ENCODE measurements at places on chromosomes 6 and 20.

GRCh38 chr6:110348961-110349690, 9.0 kb downstream of the METTL24 start:
- DNase-seq: no peak

GRCh38 chr20:33470866-33471265, 19.0 kb upstream of the CBFA2T2 start:
- DNase-seq: no peak

GRCh38 chr20:2212456-2213015, 83.3 kb upstream of the TGM3 start:
- DNase-seq: no peak

DNA sequence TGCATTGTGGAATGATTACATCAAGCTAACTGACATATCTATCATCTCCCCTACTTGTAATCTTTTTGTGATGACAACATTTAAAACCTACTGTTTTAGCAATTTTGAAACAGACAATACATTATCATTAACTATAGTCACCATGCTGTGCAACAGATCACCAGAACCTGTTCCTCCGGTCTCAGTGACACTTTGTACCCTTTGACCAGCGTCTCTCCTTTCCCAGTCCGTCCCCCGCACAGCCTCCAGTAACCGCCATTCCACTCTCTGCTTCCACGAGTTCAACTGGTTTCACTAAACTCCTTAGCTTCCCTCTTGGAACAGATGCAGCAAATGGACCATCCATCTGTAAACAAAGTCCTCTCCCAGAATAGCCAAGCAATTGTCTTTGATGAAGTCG, 21.8 kb downstream of the LRP11 start:
- DNase-seq: no peak

DNA sequence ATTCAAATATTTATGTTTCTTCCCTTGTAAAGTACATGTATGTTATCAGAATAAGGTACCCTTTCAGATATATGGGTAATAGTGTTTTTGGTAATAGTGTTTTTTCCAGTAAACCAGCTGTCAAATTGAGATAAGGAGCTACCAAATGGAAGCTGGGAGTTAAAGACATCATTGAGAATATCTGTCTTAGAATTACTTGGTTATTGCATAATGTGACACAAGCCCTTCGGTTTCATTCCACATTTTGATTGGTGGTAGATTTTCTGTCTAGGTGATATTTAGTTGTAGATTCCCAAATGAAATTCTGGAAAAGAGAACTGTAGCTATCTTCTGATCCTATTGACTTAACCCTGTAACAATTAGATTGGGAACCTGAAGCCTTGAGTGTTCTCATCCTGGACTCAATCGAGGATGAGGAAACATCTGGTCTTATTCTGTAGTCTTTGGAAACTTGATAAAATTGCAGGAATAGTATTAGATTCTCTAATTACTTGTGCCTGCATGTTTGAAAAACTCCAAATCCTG, 75.1 kb upstream of the SYNJ2 start:
- DNase-seq: no peak

DNA sequence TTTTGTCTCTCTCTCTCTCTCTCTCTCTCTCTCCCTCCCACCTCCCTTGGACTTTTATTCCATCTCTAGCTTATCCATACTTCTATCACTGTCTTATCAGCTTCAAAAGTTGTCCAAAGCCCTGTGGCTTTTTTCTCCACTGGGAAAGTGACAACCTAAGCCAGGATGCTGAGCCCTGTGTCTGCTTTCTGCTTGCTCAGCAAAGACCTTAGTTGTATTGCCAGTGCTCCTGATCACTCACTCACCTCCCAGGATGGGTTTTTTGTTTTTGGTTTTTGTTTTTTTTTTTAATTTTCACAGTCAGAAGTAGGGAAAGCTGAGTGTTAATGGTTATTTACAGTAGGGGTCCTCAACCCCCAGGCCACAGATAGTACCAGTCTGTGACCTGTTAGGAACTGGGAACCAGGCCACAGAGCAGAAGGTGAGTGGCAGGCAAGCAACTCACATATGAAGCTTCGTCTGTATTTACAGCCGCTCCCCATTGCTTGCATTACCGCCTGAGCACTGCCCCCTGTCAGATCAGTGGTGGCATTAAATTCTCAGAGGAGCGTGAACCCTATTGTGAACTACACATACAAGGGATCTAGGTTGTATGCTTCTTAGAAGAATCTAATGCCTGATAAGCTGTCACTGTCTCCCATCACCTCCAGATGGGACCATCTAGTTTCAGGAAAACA, 125.0 kb upstream of the ID4 start:
- DNase-seq: no peak

- DNase-seq: no peak
Measured at GRCh38 chr6:3748208-3749066, 3.1 kb downstream of the PXDC1 start.

- DNase-seq: no peak
Measured at GRCh38 chr6:101614774-101615173, 221.3 kb downstream of the GRIK2 start.

- no peak for DNase-seq
Measured at GRCh38 chr6:145713773-145714172, 21.5 kb downstream of the EPM2A start.

- no peak for DNase-seq
Measured at GRCh38 chr6:41049521-41049920, 3.5 kb upstream of the APOBEC2 start.

- DNase-seq: no peak
Measured at GRCh38 chr6:42889815-42890214, 10.4 kb downstream of the RPL7L1 start.

DNA sequence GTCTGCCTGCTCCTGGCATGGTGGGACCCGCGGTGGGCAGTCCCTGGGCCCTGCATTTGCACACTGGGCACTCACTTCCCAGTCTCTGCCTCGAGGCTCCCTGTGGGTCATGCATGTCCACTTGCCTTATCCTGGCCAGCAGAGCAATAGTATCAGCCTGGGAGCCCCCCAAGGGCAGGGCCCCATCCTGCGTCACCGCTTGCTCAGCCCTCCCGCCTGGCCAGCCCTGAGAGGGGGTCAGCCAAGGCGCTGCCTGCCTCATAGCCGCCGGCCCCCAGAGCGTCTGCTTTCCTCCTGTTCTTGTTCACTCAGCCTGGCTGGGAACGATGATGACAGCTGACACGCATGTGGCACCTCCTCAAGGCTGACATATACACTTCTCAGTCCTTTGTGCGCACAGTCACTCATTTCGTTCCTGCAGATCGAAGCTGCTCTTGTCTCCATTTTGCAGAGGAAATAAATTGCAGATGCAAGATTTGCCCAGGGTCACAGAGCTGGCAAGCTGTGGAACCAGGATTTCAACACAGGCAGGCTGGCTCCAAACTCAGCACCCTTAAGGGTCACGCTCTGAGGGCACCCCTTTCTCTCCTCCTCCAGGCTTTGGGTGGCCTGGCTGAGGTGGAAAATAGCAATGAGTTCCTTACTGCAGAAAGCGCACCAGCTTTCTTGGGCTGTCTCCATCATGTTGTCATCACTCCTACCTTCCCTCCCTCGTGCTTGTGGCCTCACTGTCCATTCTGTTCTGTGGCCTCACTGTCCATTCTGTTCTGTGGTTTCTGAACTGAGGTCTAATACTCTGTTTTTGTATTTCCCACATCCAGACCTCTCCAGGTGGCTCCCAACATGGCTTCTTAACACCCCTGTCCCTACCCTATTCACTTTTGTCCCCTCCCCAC, 17.2 kb downstream of the KCNK17 start:
- DNase-seq: no peak

DNA sequence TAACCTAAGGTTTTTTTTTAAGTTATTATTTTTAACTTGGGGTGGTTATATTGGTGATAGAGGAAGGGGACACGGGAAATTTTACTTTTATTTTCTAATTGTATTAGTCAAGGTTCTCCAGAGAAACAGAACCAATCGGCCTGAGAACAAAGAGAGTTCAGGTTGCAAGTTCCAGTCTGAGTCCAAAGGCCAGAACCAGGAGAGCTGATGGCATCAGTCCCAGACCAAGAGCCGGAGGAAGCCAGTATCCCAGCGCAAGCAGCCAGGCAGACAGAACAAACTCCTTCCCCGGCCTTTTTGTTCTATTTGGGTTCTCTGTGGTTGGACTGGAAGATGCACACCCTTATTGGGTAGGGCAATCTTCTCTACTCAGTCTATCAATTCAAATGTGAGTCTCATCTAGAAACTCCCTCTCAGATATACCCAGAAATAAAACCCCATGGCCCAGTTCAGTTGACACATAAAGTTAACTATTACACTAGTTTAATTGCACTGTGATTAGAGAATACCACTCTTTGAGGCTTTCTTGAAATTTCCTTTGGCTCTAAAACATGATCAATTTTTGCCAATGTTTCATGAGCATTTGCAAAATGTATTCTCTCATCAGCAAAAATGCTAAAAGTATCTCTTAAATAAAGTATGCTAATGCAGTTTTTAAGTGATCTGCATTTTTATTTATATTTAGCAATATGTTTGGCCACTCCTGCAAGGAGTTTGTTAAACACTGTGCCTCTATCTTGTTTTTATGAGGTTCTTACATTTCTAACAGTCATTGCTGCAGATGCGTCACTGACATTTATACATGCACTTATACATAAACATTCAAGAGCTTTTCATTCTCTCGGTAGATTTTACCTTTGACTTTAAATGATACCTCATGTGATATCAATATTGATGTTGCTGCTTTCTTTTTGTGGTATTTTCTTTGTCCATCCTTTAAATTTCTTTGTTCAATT, 103.2 kb upstream of the SSTR4 start:
- DNase-seq: no peak

DNA sequence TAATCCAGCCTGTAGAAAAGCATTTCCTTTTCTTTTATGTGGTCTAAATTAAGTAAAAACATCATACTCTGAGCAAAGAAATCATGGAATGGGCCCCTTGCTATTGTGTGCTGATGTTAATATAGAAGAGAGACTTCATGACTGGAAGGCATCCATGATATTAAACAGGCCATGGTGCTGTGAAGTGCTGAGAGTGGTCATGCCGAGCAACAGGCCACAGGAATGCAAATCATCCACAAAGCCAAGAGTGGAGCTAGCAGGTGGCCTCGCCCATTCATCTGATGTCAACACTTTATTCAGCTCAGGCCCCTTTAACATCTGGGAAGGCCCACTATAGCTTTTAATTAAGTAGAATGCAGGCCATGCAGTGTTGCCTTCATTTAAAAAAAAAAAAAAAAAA, 115.2 kb upstream of the HMGCLL1 start:
- no peak for DNase-seq

GRCh38 chr20:49680484-49680883, 33.2 kb downstream of the B4GALT5 start:
- no peak for DNase-seq

DNA sequence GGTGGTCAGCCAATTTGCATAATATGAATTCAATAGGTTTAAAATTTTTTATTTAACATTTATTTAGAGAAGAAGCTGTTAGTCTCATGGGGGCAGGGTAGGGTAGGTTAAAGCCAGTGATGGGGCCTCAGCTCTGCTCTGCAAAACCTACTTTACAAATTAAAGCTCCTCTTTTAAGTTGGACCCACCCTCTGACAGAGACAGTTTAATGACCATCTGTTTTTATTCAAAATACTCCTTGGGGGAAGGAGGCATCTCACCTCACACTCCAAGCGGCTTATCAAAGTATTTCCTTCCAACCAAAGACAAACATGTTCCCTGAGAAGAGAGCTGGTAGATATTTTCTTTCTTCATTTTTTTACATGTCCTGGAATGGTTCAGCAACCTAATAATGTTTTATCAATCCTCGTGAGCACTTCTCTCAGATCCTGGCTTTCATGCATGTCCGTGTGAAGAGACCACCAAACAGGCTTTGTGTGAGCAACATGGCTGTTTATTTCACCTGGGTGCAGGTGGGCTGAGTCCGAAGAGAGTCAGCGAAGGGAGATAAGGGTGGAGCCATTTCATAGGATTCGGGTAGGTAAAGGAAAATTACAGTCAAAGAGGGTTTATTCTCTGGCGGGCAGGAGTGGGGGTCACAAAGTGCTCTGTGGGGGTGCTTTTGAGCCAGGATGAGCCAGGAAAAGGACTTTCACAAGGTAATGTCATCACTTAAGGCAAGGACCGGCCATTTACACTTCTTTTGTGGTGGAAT, 184.7 kb downstream of the GJA1 start:
- DNase-seq: peak; percentile 77

DNA sequence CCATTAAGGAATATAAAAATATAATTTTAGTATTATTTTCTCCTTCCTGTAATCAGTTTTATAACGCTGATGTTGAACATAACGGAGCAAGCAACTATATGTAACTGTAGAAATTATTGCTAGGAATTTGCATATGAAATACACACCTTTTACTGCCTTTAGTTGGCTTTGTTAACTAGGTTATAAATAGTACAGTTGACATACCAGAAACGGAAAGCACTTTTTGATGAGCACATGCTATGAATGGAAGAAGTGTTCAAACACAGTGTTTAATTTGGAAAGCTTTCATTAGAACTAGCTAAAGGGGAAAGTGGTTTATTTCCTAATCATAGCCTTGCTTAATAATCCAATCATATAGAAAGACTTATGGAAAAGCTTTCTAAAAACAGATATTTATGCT, 25.3 kb upstream of the BEND3 start:
- DNase-seq: no peak

DNA sequence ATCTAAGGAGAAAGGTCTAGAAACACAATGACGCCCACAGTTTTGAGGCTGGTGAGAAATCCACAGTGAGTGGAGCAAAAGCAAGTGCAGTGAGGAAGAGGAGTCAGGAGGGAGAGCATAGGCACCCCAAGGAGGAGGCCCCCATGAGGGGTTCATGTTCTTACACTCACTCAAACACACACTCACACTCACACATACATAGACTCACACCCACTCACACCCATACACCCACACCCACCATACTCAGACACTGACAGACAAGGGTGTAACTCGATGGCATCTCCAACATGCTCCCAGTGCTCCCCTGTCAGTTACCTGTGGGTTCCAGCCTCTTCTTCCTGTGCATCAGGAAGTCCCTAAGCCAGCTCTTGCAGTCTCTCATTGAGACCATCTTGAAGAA, 3.8 kb downstream of the ULBP3 start:
- no peak for DNase-seq

GRCh38 chr6:122223251-122223650, 176.2 kb upstream of the HSF2 start:
- no peak for DNase-seq

GRCh38 chr6:10875026-10875425, 6.8 kb downstream of the GCM2 start:
- DNase-seq: no peak

- DNase-seq: no peak
Measured at GRCh38 chr20:32360333-32360634, 2.2 kb downstream of the ASXL1 start.

DNA sequence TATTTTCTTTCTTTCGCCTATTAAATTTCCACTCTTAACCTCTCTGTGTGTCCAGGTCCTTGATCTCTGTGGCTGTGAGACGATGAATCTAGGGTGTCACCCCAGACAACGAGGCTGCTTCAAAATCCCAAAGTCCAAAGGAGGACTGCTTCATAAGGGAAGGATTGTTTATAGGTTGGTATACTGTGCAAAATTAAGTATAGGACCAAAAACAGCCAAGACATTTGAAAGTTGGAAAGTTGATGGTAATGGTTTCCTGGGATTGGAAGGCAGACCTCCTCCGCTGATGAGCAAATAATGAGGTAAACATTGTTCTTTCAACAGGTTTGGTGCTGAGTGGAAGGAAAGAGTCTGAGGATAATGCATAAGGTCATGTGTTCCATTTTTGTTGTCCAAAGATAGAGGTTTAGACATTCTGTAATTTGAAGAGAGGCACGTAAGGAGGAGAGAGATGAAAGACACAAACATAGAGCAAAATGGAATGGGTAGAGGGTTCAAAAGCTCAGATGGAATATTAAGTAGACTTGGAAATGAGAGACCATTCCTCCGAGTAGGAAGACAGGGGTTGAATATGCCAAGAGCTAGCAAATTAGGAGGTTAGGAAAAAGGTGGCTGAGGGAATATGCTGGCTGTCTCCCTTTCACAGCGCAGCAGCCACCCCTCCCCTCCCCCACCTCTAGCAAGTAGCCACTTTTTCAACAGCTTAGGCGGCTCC, 24.8 kb downstream of the ZNF311 start:
- no peak for DNase-seq

All from NCI-H524 treated with DMSO at 0.1 percent for 48 hours (cell line).